ENCODE measurements at places on chromosomes 5 and 9.

- no peaks in the 10 kb centered on the region for H3K27me3 ChIP-seq
- peak; percentile 93 for DNase-seq
- no peaks in the 10 kb centered on the region for H3K4me1 ChIP-seq
- H3K36me3 ChIP-seq = no peaks in the 10 kb centered on the region
Measured at GRCh38 chr9:115146581-115147021, 28.6 kb upstream of the TNC start.

DNA sequence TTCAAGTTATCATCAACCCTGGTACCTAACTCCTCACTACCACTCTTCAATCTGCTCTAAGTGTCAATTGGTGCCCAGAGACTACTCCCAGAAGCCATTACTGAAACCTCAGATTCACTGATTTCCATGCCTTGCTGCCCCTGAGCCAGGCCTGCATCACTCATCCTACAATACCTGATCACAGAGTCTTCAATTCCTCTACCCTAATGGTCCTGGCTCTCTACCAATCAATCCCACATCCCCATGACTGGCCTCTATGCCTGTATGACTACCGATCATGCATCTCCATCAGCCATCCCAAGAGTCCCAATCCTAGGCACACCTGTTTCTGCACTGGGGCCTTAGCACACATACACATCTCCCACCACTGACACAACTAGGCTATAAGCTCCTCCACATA, 2.5 kb downstream of the ZNF484 start:
- H3K4me3 ChIP-seq = no peak overlapping the region
- H3K4me1 ChIP-seq = no peaks in the 10 kb centered on the region
- no peaks in the 10 kb centered on the region for H3K36me3 ChIP-seq
- no peak overlapping the region for H3K27ac ChIP-seq
- no peaks in the 10 kb centered on the region for H3K27me3 ChIP-seq

DNA sequence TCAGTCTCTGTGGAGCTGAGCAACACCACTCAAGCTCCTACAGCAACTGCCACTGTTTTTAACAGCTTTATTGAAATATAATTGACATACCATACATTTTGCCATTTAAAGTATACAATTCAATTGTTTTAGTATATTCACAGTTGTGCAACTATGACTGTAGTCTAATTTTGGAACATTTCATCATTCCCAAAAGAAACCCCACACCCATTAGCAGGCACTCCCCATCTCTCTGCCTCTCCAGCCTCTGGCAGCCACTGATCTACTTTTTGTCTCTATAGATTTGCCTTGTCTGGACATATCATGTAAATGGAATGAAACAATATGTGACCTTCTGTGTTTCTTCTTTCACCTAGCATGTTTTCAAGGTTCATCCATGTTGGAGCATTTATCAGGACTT, 43.5 kb downstream of the RUSC2 start:
- H3K27me3 ChIP-seq = no peaks in the 10 kb centered on the region
- no peaks in the 10 kb centered on the region for H3K36me3 ChIP-seq
- H3K4me3 ChIP-seq = no peak overlapping the region
- H3K27ac ChIP-seq = no peak overlapping the region
- DNase-seq = no peak

DNA sequence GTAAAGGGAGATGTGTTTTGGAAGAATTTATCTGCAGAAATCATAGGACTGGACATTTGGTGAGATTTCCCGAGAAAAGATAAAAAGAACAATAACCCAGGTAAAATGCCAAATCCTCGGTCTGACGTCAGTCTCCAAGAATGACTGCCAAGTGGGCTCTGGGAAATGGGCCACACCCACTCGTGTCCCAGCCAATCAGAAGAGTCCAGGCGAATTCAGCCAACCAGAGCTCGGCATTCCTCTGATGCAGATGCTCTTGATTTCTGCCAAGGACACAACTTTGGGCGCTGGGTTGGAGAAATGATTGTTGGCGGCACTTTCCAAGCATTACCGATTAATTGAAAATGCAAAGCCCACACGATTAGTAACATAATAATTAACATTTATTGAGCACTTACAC, 73.3 kb downstream of the FGF18 start:
- H3K27ac ChIP-seq = no peak overlapping the region
- peaks cover 8% of the 10 kb centered on the region for H3K4me1 ChIP-seq
- no peaks in the 10 kb centered on the region for H3K36me3 ChIP-seq
- no peaks in the 10 kb centered on the region for H3K27me3 ChIP-seq

- H3K27me3 ChIP-seq = no peaks in the 10 kb centered on the region
- no peak overlapping the region for H3K4me3 ChIP-seq
- H3K27ac ChIP-seq = no peak overlapping the region
- DNase-seq = peak; percentile 35
Measured at GRCh38 chr9:3893519-3893918, 367.7 kb upstream of the RFX3 start.

- DNase-seq = no peak
- no peaks in the 10 kb centered on the region for H3K27me3 ChIP-seq
- peaks cover 2% of the 10 kb centered on the region for H3K4me1 ChIP-seq
- H3K27ac ChIP-seq = no peak overlapping the region
Measured at GRCh38 chr5:140248414-140248813, 54.5 kb downstream of the PFDN1 start.

DNA sequence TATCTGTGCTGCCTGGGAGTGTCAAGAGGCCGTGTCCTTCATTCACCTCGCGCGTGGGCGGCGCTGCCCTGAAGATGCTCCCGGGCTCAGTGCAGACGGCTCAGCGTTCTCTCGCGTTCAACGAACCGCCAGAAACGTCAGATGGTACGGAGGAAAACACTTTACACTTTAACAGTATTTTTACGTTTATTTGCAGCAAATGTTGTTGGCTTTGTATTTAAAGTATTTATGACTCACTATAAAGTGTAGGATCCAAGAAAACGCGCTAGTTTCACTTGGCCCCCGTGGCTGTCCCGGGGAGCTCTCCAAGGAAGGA, 544 bp upstream of the ERCC6L2 start:
- H3K27ac ChIP-seq = peak overlapping the region; percentile 31
- no peak for DNase-seq
- H3K4me1 ChIP-seq = no peaks in the 10 kb centered on the region
- no peaks in the 10 kb centered on the region for H3K36me3 ChIP-seq
- H3K4me3 ChIP-seq = peak overlapping the region; percentile 84

DNA sequence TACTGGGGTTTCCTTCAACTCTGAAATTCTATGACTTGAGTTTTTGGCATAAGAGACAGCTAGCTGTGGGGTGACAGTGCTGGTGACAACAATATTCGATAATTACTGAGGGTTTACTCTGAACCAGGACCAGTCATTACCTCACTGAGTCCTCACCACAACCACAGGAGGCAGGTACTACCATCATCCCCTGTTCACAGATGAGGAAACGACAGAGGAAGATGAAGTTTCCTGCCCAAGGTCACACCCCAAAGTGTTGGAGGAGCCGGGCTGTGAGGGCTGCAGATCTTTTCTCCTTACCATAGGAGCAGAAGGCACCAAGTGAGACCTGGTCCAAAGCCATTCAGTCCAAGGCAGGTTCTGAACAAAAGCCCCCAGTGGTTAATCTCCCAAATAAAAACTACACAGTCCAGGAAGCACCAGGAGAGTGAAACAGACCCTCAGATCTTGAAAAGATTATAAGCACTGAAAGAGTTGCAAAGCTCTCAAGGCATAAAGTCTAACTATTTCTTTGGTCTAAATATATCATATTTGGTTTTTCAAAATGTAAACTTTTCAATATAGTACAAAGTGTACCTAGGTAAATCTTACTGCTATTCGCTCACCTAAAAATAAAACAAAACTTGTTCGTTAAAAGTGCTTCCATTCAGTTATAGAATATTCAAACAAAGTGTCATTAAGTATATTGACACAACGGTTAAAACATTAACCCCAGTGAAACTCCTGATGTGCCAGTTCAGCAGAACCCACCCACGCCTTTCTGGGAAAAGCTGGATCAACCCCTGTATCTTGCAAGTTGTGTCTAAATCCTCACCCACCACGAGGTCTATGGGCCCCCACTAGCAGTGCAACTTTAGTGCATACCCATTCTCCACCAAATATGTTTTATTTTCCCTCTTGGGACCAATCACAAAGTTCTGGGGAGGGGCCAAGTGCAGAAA, 82.6 kb upstream of the EQTN start:
- H3K36me3 ChIP-seq = no peaks in the 10 kb centered on the region
- no peak overlapping the region for H3K27ac ChIP-seq
- no peak overlapping the region for H3K4me3 ChIP-seq
- peaks cover 3% of the 10 kb centered on the region for H3K4me1 ChIP-seq

- H3K27ac ChIP-seq = no peak overlapping the region
- H3K36me3 ChIP-seq = no peaks in the 10 kb centered on the region
- H3K4me3 ChIP-seq = no peak overlapping the region
- DNase-seq = no peak
Measured at GRCh38 chr9:83699615-83700014, 8.1 kb downstream of the UBQLN1 start.

GRCh38 chr5:154206311-154206710, 15.8 kb downstream of the GALNT10 start:
- H3K36me3 ChIP-seq = no peaks in the 10 kb centered on the region
- H3K27me3 ChIP-seq = no peaks in the 10 kb centered on the region
- no peak overlapping the region for H3K4me3 ChIP-seq

DNA sequence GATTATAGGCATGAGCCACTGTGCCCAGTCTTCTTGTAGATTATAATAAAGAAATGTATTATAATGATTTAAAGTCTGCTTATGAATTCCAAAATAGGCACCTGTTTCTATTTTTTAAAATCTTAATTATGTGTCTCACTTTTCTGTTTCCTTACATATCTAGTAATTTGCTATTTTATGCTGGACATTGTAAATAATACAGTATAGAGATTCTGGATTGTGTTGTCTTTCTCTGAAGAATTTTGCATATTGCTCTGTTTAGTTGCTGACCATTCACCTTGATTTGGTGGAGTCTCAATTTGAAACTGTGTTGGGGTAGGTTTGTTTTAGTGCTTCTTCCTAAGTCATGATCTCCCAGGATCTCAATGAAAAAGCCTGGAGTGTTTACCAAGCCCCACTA, 102.8 kb downstream of the C9orf50 start:
- no peak for DNase-seq
- no peak overlapping the region for H3K4me3 ChIP-seq
- no peaks in the 10 kb centered on the region for H3K4me1 ChIP-seq
- H3K36me3 ChIP-seq = no peaks in the 10 kb centered on the region

All from mesendoderm (in vitro differentiated cells).